Epithelial cell of esophagus (primary cell): ENCODE measurements at places on chromosomes 13 and 19.

DNA sequence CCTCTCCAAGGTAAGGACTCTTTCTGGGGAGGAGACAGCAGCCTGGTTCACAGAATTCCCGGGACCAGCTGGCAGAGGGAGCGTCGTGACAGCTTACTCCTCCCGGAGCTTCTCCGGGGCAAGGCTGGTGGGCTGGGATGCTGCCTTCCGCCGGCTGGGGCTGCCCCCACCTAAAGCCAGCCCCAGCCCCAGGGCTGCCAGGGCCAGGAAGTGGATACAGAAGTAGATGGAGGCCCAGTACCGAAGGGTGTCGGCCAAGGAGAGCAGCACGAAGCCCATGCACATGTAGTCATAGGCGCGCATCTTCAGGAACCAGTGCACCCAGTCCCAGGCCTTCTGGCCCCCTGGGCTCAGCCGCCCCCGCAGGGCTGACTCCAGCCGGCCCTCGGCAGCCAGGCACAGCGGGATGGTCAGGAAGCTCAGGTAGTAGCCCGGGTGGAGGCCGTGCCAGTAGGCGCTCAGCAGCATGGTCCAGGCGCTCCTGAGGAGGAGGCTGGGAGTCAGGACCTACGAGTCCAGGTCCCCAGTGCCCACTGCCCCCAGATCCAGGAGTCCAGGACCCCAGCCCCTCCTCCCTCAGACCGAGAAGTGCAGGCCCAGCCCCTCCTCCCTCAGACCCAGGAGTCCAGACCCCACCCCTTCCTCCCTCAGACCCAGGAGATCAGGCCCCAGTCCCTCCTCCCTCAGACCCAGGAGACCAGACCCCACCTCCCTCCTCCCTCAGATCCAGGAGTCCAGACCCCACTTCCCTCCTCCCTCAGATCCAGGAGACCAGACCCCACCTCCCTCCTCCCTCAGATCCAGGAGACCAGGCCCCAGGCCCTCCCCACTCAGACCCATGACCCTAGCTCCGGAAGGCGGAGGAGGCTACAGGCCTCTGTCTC, 1.2 kb upstream of the TMC4 start:
- DNase-seq, result no peak

DNA sequence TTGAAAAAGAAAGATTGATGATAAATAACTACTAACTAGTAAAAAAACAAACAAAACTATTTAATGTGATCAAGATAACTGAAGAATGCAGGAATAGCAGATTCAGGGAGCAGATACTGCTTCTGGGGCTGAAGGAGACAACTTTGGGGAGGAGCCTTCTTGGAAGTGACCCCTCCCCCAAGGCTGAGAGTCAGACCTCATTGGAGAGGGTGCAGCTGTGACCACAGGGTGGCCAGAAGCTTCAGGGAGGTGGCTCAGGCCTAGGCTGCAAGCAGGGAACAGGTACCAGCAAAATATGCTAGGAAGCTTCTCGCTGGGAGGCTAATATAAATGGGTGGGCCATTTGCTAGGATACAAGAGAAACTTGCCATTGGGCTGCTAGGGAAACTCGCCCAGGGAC, 149.9 kb downstream of the MYO16 start:
- no peak for DNase-seq

DNA sequence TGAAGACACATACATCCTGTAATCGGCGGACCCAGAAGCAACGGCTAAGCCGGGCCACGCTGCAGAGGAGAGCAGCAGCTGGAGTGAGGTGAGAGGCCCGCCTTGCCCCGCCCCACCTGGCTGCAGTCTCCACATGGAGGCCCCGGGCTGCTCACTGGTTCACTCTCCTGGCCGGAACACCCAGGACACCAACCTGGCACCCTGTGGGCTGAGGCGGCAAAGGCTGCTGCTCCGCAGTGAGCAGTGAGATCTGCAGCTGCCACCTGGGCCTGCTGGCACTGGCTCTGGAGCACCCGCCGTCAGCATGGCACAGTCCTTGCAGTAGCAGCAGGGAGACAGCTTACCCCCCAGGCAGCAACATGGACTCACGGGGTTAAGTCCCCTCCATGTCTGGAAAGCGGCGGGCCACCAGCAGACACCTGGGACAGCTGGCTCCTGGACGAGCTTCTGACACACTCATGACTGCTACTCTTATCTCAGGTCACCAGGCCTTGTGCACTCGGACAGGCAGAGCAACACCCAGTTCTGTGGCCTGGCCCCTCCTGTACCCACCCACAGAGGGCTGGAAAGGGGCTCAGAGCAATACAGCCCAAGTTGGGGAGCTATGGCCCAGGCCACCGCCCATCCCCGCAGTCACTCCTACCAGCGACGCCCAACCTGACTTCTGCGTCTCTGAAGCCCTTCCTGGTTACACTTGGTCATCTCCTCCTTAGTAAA, 13.2 kb upstream of the KPTN start:
- DNase-seq, result no peak

GRCh38 chr19:36837176-36837905, 846 bp downstream of the ZNF790 start:
- DNase-seq, result peak; percentile 17

GRCh38 chr19:19623383-19623782, 4.6 kb downstream of the LPAR2 start:
- DNase-seq, result no peak

GRCh38 chr13:33262062-33262487, 23.5 kb downstream of the STARD13 start:
- DNase-seq, result peak; percentile 96

DNA sequence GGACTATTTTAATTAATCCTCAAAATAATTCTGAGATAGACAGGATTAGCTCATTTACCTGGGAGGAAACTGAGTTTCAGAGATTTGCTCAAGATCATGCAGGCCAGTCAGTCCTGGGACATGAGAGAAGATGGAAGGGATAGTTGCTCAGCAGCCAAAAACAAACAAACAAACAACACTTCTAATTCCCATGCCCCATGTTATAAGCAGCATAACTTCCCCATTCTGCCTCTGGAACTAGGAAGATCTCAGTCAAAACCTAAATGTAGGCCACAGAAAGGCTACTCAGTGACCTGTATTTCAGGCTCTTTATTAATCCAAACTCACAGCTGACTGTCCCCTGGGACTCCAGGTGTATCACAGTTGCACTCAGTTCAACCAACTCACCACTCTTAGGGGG, 489.2 kb upstream of the NBEA start:
- DNase-seq, result no peak

DNA sequence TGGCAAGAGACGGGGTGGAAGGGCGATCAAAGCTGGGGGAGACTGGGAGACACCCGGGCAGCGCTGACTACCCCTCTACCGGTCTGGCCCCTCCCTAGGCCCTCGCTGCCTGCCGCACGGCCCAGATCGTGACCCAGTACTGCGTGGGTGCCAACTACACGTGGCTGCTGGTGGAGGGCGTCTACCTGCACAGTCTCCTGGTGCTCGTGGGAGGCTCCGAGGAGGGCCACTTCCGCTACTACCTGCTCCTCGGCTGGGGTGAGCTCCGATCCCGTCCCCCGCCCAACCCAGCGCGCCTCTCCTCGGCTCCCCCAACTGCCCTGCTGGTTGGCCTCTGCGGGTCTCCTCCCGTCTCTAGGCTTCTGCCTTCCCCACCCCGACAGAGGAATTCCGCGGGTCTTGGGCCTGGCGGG, 8.8 kb downstream of the GIPR start:
- no peak for DNase-seq

GRCh38 chr13:48155848-48156247, 60.9 kb upstream of the MED4 start:
- DNase-seq, result peak; percentile 97

DNA sequence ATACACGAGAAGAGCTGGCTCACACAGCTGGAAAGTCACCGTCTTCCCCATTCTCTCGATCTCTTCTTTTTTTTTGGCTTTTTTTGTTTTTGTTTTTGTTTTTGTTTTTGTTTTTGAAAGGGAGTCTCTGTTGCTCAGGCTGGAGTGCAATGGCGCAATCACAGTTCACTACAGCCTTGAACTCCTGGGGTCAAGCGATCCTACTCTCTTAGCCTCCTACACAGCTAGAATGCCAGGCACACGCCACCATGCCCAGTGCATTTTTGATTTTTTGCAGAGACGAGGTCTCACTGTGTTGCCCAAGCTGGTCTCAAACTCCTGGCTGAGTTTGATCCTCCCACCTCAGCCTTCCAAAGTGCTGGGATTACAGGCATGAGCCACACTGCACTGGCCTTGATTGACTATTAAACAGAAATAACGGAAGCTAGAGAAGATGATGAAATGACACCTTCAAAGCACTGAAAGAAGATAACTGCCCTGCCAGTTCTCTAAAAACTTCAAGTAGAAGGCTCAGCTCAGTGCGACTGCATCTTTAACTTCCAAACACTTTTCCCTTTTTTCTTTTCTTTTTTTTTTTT, 4.0 kb downstream of the FXYD3 start:
- DNase-seq, result no peak

DNA sequence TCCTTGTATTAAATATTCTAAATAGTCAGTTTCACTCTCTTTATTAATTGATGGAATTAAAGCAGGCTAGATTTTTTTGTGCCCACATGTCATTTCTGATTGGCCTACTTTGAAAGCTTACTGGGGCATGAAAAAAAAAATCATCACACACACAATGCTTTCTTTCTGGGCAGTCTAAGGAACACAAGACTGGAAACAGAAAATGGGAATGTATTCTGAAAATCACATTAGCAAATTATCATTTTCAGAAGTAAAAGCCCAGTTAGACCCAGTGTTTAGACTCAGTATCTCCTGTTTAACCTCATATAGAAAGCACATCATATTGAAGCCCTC, 339.4 kb downstream of the SPRY2 start:
- no peak for DNase-seq

GRCh38 chr13:60765700-60766411, 368.8 kb downstream of the TDRD3 start:
- peak; percentile 78 for DNase-seq
